Right ventricle myocardium superior (tissue), 1 donor: ENCODE measurements at places on chromosomes 2 and 18.

DNA sequence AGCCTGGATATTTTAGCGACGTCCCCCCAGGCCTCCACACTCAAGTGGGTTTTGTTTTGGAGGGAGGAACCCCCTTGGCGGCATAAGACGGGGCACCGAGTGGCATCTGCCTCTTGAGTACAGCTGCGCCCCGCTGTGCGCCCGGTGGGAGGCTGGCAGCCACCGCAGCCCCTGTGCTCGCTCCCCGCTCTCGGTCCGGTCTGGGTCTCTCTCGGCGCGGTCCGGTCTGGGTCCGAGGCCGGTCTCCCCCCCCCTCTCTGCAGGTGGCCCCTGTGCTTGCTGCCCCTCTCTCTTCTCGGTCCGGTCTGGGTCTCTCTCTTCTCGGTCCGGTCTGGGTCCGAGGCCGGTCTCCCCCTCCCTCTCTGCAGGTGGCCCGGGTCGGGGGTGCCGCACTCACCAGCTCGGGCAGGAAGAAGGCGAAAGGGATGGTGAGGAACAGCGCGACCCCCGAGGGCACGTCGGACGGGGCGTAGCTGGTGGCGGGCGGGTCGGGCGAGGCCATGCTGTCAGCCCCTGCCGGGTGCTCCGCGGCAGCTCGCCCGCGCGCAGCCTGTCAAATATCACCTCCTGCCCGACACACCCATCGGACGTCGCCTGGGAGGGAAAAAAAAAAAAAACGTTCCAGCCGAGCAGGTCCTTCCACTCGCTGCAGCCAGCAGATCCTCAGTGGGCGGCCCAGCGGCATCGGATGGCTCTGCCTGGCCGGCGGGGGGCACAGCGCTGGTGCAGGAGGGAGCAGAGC is at the start of gene MALL:
Gene MALL (minus strand): TSS at position 532 of the 742 bp plus-strand sequence. CDS start 30 bp downstream, at position 502.
- peak; percentile 58 for DNase-seq

DNA sequence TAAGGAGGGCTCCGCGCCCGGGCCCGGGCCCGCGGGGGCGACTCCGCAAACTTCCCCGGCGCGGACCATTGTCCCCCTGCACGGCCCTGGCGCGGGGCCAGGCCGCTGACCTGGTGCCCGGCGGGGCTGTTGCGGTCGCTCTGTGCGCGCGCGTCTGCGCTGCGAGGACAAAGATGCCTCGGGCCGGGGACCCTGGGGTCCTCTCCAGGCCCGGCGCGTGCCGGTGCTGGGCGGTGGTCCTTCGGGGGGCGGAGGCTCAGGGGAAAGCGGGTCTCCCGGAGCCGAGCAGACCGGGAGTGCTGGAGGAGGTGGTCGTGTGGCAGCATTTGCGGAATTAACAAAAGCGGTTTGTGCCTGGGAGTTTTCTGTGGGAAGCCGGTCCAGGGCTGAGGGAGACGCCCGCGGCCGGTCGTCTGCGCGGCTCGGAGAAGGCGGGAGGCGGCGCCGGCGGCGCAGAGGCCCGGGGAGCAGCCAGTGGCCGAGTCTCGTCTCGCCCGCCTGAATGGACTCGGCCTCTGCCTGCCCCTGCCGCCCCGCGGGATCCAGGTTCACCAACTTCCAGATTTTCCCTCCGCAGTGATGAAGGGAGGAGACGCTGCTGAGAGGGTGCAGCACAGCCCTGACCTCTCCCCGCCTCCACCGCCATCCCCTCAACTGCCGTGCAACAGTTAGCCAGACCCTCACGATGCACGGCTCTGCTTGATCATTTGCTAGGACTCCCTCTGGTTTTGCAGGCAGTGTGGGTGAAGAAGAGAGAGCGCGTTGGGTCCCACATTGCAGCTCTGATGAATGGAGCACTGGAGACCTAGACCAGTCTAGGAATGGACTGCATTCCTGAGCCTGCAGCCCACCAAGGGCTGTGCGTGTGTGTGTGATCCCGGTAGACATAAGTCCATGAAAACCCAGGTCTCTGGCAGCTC is 705 bp downstream of the EFR3B start:
- DNase-seq, result peak; percentile 54

GRCh38 chr2:85861180-85861579 is 27.6 kb downstream of the ST3GAL5 start:
- no peak for DNase-seq

DNA sequence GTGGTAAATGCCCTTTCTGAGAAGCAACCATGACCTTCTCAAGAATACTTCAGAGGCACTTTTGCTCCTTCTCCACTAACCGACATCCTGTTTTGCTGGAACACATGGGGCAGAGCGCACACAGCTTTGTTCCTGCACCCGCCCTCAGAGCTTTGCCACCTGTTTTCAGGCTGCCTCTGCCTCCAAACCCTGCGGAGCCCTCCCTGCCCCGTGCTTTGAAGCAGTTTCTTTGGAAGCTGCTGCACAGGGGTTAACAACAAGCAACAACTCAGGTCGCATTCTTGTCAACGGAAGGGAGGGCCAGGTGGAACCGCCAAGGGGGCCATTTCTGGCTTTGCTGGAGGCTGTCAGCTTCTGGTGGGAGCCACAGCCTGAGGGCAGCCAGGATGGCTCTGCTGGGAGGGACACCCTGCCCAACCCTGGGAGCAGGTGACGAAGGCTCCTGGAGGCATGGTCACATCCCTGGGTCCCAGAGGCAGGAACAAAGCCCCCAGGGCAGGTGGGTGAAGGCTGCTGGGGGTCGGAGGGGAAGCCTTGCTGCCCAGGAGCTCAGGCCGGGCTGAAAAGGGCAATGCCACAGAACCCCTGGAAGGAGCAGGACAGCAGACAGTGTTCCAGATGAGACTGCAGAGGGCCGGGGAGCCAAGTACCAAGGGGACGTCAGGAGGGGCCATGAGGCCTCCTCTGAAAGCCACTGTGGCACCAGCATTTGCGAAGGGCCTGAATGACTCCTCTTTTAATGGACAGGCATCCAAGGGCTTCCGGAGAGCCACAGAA is 46.8 kb downstream of the MRPS5 start:
- DNase-seq, result no peak

- no peak for DNase-seq
Measured at GRCh38 chr2:202157211-202157990, 81.0 kb downstream of the SUMO1 start.

- DNase-seq, result no peak
Measured at GRCh38 chr2:84676295-84676694, 160.0 kb downstream of the DNAH6 start.

DNA sequence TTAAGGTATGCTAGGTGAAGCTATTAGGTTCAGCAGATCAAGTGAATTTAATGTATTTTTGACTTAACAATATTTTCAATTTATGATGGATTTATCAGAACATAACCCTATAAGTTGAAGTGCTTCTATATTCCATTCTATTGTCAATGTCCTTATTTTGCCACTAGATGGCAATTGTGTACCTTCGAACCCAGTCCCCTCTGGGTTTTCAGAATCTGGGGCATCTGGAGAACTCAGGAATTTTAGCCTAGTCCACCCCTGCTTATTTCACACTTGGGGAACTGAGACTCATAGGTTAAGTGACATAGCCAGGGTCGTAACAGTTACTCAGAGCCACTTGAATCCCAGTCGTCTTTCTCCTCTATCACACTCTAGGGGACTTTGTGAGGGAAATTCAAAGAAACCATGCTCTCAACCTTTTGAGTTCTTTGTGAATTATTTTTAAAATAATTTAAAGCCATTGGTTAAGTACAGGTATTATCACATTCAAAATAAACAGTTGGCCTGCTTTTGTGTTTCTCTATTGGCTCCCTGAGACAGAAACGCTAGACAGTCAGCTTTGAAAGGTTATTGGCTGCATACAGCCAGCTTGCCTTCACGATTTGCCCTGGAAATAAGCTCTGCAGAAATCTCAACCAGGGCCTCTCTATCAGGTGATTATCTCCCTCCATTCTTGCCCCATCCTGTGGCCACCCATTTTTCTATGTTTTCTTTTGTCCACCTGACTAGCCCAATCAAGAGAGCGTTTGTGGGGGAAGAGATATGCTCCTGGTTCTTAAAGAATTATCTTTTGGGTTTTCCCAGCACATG is 145.0 kb downstream of the TTC27 start:
- DNase-seq, result no peak

DNA sequence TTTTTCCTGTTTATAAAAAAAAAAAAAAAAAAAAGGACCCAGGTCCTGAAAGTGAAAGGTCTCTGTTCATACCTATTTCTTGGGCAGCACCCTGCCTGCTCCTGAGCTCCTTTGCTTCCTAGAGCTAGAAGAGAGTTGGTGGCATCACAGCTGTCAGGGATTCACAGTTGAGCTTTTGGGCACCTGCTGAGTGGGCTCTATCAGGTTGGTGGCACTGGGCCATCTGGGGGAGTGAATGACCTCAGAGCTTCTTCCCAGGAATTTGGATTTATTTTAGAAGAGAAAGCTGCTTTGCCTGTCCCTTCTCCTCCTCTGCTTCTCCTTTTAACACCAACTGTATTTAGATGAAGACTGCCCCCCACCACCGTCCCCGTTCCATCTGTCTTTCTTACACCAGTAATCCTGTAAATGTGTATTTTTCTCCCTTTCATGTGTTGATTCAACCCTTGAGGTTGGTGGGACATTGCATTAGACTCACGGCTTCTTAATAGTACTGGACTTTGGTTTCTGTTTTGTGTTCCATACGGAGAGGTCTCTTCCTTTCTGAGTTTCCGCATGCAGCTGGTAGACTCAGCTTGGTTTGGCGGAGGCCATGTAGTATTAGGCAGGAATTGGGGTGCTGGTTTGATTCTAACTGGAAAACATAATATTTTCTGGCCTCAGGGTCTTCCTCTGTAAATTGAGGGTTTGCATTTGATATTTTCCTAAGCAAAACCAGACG is 7.6 kb upstream of the MGAT5 start:
- no peak for DNase-seq

DNA sequence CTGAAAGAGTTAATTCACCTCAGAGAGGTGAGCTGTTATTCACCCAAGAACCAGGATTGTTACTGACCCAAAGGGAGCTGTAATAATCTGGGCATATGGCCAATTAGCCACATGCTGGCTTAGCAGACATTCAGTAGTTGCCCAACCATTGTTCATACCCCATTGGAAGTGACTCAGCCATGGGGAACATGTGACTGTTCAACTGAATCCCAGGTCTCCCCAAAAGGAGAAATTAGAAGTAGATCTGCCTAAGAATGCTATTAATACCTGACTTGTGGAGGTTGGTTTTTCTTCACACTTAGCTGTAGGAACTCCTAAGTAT is 272.6 kb upstream of the UBE2E3 start:
- no peak for DNase-seq

DNA sequence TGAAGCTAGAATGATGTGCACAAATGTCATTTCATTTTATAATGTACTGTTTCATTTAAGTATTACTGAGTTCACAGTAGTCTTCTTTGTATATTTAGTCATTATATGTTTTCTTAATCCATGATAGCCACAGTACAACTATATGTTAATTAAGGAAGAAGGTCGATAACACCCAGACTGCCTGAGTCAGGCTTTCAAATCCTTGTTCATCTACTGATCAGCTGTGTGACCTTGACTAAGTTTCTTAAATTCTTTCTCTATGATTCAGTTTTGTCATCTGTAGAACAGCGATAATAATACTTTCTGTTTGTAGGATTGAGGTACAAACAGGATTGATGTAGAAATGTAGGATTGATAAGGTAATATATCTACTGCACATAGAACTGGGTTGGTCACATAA is 5.4 kb downstream of the GCC2 start:
- DNase-seq, result no peak

- DNase-seq, result no peak
Measured at GRCh38 chr18:31267823-31268481, 50.0 kb upstream of the DSG1 start.

DNA sequence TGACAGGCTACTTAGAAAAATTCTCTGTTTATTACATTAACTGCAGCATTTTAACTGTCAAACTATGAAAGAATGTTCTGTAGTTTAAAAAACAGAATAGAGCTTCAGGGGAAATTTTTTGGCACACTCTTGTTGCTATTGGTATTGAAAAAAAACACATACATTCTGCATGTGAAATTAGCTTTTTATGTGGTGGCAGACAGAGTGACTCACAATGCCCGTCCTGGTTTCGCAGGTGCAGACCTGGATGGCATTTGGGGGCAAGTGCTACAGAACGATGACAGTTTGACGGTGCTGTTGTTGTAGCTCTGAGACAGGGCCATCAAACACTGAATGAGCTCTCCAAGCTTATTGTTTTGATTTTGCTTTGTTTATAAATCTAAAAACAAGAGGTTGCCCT is 105.0 kb upstream of the MAP3K20 start:
- no peak for DNase-seq

- DNase-seq, result no peak
Measured at GRCh38 chr2:231134910-231135655, 10.2 kb upstream of the HTR2B start.

GRCh38 chr18:26618135-26618534 is 69.8 kb upstream of the KCTD1 start:
- DNase-seq, result no peak

DNA sequence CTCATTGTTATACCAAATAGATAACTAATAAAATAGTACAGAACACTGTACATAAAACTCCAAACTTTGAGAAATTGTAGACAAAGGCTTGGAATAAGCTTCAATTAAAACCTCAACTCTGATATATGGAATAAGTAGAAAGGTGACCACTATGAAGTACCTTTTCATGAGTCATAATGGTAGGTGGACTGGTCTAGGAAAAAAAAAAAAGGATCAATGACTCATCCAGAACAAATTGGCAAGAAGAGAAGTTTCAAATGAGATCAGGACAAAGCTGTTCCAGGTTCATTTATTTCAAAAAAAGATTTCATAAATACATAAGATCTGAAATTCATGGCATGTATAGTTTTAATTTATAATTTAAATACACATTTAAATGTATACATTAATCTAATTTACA is 769.7 kb downstream of the SUCLG1 start:
- no peak for DNase-seq

DNA sequence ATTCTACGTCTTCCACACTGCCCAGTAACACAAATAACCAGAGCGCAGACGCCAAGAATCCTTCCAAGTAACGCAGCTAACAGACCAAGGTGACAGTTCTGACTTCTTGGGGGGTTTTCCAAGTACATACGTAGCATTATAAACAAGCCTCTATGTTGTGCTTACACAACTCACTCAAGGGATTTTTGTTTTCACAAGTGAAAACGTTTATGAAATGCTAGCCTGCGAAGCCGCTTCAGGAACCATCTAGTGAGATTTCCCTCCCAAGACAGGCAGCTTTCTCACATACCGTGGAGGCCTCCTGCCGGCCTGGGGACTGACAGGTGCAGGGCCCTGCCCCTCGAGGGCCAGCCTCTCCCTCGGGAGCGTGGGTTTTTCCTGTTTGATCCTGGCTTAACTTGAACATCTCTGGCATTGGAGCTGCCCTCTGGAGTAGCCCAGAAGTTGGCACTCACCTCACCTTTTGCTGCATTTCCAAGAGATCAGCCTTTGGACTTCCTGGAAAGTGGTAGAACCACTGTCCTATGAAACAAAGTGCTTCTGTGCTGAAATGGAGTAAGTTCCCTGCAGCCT is 151.1 kb downstream of the MBP start:
- no peak for DNase-seq
